ENCODE measurements at places on chromosomes 4 and X. TPM values are rescaled to one million over a fixed set of nuclear protein-coding genes. Genes with fewer than 3 reads are reported as not detected.

GRCh38 chr4:172514011-172514410 is 654.6 kb upstream of the GALNT7 start:
- DNase-seq, result no peak

LNX1 gene
- 6.0 TPM for total RNA-seq

ALG13 gene
- total RNA-seq, result 44.7 TPM

OTC gene
- 1.7 TPM for total RNA-seq

DNA sequence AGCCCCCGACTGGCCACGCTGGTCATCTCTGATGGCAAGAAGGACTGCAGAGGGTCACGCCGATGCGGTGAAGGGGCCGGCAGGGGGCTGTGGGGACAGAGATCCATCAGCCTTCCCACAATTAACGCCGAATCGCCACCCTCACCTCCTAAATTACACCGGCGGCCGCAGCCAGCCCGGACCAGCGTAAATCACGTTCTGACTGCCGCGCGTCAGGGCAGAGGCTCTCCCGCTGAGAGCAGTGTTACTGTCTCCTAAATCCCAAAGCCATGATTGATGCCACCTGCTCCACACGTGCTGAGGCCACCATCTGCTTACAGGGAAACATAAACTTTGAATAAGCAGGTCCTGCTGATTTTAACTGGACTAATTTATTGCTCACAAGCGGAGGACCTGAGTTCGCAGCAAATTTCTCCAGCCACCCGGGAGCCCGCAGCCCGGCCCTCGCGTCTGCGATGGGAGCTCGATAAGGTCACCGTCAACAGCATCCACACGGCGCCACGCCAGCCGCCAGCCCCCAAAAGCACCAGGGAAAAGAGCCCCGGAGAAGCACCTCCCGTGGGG is 127.3 kb upstream of the NKX1-1 start:
- no peak for DNase-seq

ZBTB33 gene
- total RNA-seq, result 15.3 TPM

DNA sequence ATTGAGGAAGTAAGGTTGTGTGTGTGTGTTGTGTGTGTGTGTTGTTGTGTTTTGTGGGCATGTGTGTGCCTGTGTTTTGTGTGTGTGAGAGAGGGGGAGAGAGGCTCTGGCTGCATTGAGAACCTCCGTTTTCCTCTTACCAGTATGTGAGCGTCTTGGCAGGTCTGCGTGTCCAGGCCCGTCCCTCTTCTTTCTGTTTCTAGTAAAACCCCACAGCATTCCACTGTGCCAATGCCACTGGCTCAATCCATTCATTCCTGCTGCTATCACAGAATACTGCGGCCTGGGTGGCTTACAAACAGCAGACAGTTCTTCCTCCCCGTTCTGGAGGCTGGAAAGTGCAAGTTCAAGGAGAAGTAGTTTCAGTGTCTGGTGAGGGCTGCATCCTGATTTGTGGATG is 15.5 kb upstream of the HTRA3 start:
- DNase-seq, result no peak

DNA sequence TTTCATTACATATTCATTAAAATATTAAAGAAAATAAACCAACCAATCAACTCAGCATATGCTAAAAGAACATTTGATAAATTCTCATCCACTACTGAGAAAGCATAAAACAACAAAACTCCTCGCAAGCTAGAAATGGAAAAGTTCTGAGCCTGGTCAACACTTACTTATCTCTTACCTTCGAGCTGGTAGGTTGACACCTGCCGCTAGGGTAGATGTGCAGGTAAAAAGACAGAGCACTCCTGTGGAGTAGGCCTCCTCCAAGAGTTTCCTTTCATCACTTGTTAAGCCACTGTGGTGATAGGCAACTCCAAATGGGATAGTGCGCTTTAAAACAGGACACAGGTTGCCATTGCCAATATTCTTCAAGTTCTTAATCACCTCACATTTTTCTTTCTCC is 18.9 kb downstream of the HELQ start:
- DNase-seq, result no peak

DNA sequence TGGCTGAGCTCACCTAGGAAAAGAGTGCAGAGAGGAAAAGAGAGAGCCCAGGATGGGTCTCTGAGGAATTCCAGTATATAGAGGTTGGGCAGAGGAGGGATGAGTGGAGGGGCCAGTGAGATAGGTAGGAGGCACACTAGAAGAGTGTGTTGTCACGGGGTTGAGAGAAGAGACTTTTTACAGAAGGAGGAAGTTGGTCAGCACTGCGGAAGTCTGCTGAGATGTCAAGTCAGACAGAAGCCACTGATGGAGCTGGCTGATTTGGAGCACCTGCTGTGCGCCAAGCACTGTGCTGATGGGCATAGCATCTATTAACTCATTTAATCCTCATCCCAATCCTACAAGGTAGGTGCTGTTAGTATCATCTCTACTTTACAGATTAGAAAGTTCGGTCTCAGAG is 60.4 kb downstream of the EFNB1 start:
- no peak for DNase-seq

- no peak for DNase-seq
These were observed 230.6 kb downstream of the NSUN7 start for GRCh38 chr4:40980318-40980883.

DNA sequence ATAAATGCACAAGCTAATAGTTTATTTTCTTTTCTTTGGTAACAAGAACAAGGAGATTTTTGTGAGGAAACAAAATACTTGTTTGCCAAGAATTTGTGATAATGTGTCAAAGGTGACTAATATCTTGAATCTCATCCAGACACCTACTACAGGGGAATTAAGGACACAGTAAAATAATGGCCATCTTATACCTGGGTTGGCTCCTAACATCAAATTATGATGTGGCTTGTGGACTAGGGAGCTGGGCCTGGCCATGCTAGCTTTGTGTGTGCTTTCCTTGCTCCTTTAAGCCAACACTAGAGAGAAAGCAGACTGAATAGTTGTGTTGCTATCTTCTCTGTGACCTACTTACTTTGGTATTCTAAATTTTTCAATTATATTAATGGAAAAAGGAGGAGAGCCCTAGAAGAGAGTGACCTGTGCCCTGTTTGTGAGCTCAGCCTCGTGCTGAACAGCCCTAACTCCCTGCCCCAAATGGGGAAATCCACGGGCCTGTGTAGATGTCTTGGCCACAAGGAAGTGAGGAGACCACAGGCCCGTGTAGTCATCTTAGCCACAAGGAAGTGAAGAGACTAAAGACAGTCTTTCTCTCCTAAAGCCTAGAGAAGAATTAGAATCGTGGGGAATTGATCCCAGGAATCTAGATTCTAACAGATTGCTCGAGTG is 23.3 kb downstream of the ARHGAP24 start:
- peak; percentile 72 for DNase-seq

DNA sequence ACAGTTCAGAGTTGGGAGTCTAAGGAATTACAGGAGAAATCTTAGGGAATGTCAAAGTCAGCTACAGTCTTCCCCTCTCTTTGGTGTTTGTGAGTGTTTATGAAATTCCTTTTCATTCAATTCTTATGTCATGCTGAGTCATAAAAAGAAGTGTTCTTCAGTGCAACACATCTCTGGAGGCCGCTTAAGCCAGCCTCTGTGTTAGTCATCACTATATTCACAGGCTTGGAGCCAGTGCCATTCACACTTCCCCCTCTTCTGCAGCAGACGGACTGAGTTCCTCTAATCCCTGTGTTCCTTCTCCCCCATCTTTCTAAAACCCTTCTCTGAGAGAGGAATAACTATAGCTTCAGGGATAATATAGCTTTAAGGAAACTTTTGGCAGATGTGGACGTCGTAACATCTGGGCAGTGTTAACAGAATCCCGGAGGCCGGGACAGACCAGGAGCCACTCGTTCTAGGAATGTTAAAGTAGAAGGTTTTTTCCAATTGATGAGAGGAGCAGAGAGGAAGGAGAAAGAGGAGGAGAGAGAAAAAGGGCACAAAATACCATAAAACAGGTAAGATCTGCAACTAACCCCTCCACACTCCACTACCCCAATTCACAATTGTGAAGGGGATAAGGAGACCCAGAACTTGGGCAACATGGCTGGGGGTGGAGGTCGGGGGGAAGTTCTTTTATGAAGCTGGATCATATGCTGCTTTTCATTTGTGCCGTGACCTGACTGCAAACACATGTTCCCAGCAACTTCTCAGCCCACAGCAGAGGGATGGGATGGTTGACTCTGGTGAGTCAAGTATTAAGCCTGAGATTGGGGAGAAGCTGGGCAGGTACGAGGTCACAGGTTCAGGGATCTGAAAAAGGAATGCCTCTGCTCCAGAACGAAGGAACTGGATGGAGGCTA is at the start of gene SRPX2:
Gene SRPX2 (plus strand): TSS at position 244 of the 905 bp plus-strand sequence. CDS start 2,124 bp downstream, outside the sequence.
- no peak for DNase-seq

- no peak for DNase-seq
These were observed 36.0 kb downstream of the PLAC1 start for GRCh38 chrX:134622056-134622812.

VSIG1 gene
- 1.1 TPM for total RNA-seq

DNA sequence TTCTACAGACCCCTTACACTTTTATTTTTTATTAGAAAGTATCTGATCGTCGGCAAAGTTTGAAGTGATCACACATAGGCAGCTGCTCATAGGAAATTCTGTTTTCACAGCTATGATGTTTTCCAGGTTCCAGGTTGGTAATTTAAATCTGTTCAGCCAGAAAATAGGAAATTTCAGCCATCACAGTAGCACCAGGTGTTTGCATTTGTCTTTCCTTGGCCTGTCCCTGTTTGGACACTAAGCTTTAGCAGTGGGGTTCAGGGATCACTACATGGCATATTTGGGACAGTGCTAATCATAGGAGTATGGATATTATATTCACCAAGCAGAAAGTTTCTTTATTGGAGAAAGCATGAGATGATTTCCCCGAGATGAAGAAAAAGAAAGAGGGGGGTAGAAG is 92.9 kb downstream of the ANK2 start:
- no peak for DNase-seq
